ENCODE measurements at places on chromosomes 1 and 21.
A peak's percentile ranks its signal among the peaks of the same experiment; 100 is the strongest.

GRCh38 chr1:107294686-107295085, 153.8 kb downstream of the NTNG1 start:
- no peak for DNase-seq

DNA sequence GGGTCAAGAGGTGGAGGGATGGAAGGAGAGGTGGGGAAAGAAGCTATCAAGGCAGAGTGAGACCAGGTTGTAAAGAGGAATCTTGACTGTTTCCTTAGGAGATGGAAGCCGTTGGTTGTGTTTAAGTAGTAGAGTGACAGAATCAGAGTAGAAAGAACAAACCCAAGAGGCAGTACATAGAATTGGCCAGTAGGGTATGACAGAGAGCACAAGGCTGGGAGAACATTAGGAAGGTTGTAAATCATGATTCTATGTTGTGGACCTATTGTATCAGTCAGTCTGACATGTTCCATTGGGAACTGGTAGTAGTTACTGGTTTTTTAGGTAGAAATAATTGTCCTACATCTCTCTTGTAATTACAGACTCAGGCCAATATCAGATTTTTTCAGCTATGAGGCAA, 486.9 kb upstream of the USP24 start:
- no peak for DNase-seq

- DNase-seq, result no peak
Measured at GRCh38 chr1:15290382-15290781, 43.4 kb downstream of the FHAD1 start.

DNA sequence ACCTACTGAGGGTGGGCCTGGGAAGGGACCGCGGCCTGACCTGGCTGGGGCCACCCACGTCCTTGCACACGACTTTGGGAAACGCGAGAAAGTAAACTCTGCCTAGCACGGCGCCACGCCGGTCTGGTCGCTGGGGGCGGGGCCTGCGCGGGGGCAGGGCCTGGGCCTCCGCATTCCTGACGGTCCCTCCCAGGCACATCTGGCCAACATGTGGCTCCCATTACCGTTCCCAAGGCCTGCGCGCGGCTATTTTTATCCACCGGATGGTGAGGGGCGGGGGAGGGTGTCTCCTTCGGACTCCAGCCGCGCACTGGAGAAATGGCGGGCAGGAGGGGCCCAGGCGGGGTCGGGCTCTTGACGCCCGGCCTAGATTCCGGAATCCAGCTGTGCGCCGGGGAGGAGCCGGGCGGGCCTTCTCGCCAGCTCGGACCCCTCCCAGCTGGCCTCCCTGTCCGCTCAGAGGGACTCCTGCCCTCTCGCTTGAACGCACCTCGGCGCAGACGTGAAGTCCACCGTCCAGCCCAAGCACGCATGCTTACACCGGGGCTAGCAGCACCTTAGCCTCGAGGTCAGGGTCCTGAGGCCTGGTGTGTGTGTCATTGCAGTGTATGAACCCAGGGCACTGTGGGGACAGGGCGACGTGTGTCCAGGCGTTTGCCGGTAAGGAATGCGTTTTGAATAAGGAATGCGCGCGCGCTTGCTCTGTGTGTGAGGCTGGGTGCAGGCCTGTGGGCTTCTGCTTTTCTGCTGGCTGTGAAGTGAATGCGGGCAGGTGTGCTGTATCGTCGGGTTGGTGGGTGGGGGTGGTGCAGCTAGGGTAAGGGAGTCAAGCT, 2.1 kb downstream of the EVA1B start:
- peak; percentile 74 for DNase-seq

DNA sequence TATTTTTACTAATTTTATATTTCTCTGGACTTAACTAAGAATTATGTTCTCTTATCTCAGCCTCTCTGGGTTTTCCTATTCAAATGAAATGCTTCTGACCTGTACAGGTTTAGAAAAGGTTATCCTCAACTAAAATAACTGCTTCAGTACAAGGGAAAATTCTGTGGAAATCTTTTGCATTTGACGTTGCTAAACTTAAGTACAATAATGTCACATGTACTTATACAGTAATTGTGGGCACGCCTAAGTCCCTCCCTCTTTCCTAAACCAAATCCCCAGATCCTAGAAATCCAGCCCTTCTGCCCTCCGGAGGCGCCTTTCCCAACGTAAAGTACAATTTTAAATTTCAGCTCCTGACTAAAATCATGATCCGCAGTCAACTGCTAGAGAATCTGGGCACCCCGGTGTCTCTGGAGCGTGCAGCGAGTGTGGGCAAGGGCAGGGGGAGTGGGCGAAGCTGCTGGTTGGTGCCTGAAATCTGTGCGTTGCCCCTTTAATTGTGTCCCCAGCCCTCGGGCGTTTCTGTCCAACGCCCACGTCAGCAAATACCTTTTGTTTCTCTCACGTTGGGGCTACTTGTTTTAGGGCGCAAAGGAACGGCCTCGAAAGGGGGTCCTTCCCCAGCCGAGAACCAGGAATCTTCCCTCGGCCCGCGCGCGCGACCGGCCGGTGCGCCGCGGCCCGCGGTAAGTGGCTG, at the start of gene ZBTB8A:
ZBTB8A (plus strand) TSS at position 541 of the 697 bp plus-strand sequence. CDS start 53,505 bp downstream, outside the sequence.
- peak; percentile 58 for DNase-seq

- no peak for DNase-seq
Measured at GRCh38 chr1:59317343-59317742, 20.4 kb downstream of the FGGY start.

GRCh38 chr1:35615440-35615839, 25.9 kb downstream of the PSMB2 start:
- no peak for DNase-seq

DNA sequence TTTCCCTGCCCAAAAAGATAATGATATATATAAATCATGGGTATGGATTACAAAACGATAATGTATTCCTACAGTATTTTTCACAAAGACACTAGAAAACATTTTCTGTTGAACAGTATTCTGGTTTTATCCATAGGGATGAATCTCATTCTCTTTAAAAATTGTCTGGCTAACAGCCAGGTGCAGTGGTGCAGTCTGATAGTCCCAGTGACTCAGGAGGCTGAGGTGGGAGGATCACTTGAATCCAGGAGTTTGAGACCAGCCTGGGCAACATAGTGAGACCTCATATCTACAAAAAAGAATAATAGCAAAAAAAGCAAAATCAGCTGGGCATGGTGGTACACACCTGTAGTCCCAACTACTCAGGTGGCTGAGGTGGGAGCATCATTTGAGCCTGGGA, 23.3 kb downstream of the PIP5K1A start:
- DNase-seq, result no peak

- no peak for DNase-seq
Measured at GRCh38 chr1:203672346-203672745, 45.7 kb downstream of the ATP2B4 start.

DNA sequence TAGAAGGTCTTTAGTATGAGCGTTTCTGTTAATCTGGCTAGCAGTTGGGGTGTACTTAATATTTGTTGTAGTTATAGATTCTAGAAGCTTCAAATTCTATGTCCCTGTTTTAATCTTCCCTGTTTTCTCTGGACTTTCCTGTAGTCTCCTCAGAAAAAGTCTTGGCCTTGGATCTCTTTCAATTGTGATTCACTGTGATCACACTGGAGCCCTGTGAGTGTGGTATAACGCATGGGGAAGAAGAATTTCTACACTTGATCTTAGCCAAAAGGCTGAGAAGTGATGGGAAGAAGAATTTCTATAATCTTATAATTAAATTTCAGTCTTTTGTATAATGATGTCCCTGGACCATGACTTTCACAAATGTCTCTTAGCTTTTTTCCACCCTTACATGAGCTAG, 36.7 kb upstream of the COP1 start:
- DNase-seq, result no peak
